ENCODE measurements at places on chromosomes 5 and 9.

- DNase-seq = no peak
- no peaks in the 10 kb centered on the region for H3K27me3 ChIP-seq
- peaks cover 7% of the 10 kb centered on the region for H3K4me1 ChIP-seq
- no peak overlapping the region for H3K4me3 ChIP-seq
- H3K36me3 ChIP-seq = no peaks in the 10 kb centered on the region
Measured at GRCh38 chr5:94540856-94541494, 77.4 kb downstream of the KIAA0825 start.

DNA sequence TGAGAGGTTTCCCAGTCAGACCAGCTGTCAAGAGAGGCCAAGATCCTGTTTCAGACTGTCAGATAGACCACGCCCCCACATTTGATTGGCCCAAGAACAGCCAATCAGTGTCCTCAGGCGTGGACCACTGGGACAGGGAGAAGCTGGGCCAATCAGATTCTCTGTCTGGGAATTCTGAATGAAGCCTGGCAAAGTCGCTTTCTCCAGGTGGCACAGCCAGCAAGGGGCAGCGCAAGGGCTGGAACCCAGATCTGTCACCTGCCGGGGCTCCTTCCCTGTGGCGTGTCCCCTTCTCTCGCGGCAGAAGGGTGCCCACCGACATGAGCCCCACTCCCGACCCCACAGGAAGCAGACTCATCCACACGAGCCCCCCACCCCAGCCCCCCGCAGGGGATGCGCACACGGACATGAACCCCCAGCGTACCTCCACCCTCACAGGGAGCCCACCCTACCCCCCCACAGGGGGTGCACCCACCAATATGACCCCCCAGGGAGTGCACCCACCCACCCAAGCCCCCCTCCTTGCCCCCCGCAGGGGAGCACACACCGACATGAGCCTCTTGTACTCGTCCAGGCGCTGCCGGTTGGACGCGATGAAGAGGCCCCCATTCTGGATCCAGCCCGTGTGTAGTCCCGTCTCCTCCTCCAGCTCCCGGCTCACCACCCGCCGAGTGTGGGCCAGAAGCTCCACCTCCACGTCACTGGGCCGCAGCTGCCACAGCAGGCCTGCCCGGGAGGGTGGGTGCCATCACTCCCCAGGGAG lies 6.1 kb downstream of the SARDH start:
- H3K27ac ChIP-seq = no peak overlapping the region
- DNase-seq = peak; percentile 83
- no peaks in the 10 kb centered on the region for H3K36me3 ChIP-seq
- peaks cover 4% of the 10 kb centered on the region for H3K4me1 ChIP-seq
- no peak overlapping the region for H3K4me3 ChIP-seq

DNA sequence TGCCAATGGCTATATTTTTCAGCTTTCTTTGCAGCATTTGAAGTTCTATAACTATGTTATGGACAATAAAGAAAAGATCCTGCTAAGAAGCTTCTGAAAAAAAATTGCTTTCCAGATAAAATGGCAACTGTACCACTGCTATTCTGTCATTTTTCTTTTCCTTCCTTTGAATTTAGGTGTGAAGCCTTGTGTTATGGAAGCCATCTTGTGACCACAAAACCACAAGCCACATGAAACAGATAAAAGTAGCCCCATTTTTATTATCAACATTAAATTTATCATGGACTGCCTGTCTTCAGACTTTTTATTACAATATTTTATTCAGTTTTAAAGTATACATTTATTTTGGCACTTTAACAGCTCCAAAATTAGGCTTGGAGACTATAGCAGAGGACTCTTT lies 289.9 kb upstream of the ACTBL2 start:
- H3K27ac ChIP-seq = no peak overlapping the region
- H3K27me3 ChIP-seq = no peaks in the 10 kb centered on the region
- H3K4me1 ChIP-seq = no peaks in the 10 kb centered on the region

- H3K27me3 ChIP-seq = no peaks in the 10 kb centered on the region
- no peaks in the 10 kb centered on the region for H3K36me3 ChIP-seq
- H3K4me1 ChIP-seq = no peaks in the 10 kb centered on the region
- DNase-seq = no peak
- H3K27ac ChIP-seq = no peak overlapping the region
- H3K4me3 ChIP-seq = no peak overlapping the region
Measured at GRCh38 chr9:20340511-20340861, 281.8 kb downstream of the MLLT3 start.

DNA sequence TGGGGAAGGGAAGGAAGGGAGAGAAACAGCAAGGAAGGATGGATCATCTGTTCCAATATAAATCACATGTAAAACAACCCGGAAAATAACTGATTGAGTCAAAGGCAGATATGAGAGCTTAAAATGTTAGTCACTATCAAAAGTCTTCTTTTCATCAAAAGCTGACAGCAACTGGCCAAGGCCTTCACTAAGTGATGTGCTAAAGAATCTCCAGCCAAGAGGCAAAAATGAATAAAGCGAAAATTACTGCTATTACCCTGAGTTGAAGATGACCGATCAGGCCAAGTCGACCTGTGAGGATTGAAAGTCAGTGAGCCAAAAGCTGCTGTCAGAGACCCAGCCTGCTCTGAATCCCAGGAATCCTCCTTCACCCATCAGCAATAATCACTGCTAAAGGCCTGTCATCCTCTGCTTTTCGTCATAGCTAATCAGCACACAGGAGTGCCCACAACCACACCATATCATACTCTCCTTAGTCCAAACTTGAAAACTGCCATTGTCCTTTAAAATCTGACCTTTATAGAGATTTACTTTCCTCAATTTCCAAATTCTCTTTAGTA lies 736.9 kb downstream of the TLE1 start:
- H3K36me3 ChIP-seq = no peaks in the 10 kb centered on the region
- DNase-seq = no peak
- no peak overlapping the region for H3K27ac ChIP-seq
- H3K4me1 ChIP-seq = no peaks in the 10 kb centered on the region
- H3K4me3 ChIP-seq = no peak overlapping the region

GRCh38 chr9:91117959-91118703 lies 243.6 kb downstream of the AUH start:
- H3K36me3 ChIP-seq = no peaks in the 10 kb centered on the region
- no peaks in the 10 kb centered on the region for H3K4me1 ChIP-seq
- no peak overlapping the region for H3K27ac ChIP-seq
- H3K27me3 ChIP-seq = no peaks in the 10 kb centered on the region
- no peak overlapping the region for H3K4me3 ChIP-seq

Measured in Karpas-422 (cell line).